NCI-H146 (cell line): ENCODE measurements at places on chromosomes 7 and 10.

- DNase-seq: no peak
These were observed 63.6 kb downstream of the MACC1 start for GRCh38 chr7:20153567-20153966.

DNA sequence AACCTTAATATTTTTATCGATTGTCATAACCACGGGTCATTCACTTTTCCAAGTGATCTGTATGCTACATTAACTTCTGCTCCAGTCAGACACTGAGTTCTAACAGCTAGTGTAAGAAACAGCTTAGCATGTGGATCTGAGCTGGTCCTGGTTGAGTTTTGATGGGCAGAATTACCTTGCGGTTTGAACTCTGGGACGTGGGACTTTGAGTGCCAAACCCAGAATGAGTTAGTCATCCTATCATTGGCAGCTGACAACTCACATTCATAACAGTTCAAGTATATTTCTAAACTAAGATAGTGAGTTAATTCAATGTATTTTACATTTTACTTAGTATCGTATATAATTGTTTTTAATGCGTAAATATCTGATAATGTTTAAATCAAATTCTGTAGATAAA, 43.2 kb downstream of the C7orf33 start:
- DNase-seq: no peak

DNA sequence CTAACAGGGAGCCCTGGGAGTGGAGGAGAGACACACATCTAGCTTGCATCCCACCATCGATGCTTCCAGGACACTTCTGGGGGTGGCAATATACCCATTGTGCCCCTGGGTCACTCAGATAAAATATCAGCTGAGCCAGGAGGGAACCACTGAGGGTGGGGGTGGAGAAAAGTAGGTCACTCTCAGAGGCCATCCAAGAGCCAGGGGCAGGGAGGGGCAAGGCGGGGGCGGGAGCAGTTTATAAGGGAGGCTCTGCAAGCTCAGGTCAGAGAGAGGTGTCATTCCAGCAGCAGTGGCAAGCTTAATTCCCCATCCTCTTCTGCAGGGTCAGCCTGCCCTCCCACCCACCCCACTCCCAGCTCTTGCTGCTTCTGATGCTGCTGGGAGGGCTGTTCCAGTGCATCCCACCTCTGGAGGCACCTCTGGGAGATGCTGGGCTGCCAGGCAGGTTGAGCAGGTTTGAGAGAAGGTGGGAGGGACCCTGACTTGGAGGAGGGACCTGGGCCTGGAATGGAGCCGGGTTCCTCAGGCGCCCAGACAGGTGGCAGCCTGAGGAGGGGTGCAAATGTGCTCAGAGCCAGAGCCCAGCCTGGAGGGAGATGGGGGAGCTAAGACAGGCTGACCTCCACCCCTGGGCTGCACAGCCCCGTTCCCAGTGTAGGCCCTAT, 20.1 kb upstream of the TLX1 start:
- no peak for DNase-seq

DNA sequence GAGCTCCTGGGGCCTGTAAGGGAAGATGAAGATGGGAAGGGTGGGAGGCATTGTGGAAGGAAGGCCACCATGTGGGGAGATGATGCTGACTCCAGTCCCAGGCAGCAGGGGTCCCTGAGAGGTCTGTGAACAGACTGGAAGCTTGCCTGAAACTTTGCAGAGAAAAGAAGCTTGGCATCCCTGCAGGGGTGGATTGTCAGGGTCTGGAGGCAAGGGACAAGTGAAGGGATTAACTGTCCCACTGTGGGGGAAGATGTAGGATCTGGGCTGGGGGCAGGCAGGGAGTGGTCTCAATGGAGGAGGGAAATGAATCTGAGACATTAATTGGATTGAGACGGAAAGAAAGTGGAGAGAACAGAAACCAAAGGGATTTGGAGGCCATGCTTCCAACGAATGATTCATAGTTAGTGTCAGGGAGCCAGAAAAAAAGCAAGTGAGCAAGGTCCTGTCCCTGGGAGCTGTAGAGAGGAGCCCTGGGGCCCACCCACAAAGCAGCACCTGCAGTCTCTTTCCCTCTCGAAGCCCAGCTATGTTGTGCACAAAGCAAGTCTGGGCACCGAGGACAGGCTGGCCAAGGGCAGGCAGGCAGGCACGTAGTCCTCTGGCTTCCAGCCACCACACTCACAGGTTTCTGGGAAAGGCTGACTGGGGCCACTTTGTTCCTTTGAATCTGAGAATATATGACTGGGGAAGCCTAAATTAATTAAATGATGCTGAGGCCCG, 4.7 kb upstream of the SLC18A3 start:
- no peak for DNase-seq
